Stimulated activated CD4-positive, alpha-beta T cell treated with anti-CD3 and anti-CD28 coated beads, Interleukin-1b, Interleukin-23, amount 100 ng/mL, for 1 hour (primary cell): ENCODE measurements at places on chromosomes 2 and 18.

GRCh38 chr2:34161549-34161948 is 562.5 kb upstream of the FAM98A start:
- DNase-seq = no peak

- no peak for DNase-seq
These were observed 53.0 kb upstream of the ASAP2 start for GRCh38 chr2:9153643-9153980.

DNA sequence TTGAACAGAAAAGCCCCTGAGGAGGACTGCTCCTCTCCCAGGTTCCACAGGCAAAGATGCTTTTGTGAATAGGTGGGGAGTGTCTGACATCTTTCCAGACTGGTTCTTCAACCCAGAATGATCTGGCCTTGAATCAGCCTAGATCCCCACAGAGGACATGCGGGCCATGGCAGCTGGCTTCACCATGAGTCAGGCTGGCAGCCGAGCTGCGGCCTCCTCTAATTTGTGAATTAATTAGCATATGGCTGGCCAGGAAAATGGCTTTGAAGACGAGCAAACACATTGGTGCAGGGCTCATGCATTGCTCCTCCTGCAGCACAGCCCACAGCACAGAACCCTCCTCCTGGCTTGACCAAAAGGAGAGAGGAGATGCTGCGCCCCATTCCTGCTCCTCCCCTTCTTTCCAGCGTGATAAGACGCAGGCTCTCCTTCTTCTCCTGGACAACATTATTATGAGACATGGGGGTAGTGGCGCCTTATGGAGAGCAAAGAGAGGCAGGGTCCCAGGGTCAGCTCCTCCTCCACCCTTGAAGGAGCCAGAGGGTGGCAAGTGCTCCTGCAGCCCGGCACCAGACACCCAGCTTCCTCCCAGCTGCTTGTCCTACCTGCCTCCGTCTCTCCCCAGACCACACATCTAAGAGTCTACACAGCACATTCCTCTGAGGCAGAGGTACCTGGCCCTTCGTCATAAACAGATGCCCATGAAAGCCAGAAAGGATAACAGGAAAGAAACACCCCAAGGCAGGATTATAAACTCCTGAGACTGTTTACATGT is 66.7 kb downstream of the EDAR start:
- no peak for DNase-seq

GRCh38 chr2:70745276-70745825 is 22.6 kb downstream of the ADD2 start:
- DNase-seq = no peak

GRCh38 chr2:146312899-146313298 is 1531.9 kb upstream of the ACVR2A start:
- no peak for DNase-seq

DNA sequence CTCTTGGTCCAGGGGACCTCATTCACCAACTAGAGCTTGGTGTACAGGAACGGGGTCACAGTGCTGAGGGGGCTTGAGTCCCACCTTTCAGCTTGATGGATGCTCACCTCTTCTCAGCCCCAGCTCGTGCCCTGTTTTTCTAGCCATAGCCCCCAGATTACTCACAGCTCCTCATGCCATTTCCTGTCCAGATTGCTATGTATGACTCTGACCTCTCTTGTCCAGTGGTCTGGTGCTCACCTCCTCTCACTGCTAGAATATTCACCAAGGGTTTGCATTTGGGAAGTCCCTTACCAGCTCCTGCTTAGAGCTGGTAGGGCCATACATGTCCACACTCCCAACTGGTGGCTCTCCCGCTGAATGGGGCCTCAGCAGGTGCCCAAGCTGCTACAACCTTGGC is 5.9 kb downstream of the LBX2 start:
- DNase-seq = no peak

DNA sequence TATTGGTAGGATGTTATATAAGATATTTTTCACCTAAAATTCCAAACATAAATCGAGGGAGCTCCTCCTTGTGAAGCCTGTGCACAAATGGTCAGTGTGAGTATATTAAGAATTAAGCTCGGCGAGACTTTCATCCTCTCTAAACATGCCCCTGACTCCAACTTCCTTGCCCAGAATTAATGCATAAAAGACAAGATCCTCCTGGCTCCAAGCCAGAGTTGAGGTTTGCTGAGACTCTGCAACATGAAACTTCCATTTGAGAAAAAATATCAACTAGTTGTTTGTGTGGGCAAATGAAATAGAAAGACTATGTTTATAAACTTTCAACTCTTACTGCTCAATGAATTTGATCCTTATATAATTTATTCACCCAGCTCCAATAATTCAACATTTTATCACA is 68.1 kb downstream of the CCDC178 start:
- DNase-seq = no peak

DNA sequence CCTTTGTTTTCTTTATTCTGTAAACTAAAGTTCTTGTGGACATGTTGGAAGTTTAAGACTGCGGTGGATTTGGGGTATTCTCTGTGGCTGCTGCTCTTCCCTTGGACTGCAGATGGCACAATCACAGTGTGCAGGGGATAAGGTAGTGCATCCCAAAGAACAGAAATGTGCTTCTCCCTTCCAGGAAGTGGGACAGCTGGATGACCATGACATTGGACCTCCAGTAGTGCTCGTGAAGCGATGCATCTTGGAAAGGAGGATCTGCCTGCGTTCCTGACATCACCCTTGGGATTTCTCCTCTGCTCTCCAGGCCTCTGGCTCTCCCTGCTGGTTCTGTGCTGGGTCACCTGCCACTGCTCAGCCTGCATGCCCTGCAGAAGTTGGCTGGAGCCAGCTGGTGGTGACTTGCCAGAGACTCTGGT is 109.9 kb downstream of the SLC4A3 start:
- DNase-seq = no peak

DNA sequence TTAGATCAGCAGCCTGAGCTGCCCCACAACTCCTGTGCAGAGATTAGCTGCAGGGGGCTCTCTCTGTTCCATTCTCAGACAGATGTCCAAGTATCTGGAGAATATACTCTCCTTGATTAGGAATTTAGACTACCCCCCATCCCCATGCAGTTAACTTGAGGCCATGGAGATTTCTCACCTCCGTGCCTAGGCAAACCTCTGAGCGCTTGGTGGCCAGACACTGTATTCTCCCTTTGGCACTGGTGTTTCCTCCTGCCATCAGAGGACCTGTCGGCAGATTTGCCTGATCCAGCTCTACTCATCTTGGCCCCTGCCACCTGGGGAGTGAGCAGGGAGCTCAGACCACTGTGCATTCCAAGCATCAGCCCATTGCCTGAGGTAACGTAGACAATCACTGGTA is 48.3 kb downstream of the ZNF804A start:
- DNase-seq = no peak

GRCh38 chr2:32591669-32592463 is 36.0 kb upstream of the TTC27 start:
- no peak for DNase-seq

GRCh38 chr18:10846657-10847407 is 302.5 kb downstream of the PIEZO2 start:
- no peak for DNase-seq

DNA sequence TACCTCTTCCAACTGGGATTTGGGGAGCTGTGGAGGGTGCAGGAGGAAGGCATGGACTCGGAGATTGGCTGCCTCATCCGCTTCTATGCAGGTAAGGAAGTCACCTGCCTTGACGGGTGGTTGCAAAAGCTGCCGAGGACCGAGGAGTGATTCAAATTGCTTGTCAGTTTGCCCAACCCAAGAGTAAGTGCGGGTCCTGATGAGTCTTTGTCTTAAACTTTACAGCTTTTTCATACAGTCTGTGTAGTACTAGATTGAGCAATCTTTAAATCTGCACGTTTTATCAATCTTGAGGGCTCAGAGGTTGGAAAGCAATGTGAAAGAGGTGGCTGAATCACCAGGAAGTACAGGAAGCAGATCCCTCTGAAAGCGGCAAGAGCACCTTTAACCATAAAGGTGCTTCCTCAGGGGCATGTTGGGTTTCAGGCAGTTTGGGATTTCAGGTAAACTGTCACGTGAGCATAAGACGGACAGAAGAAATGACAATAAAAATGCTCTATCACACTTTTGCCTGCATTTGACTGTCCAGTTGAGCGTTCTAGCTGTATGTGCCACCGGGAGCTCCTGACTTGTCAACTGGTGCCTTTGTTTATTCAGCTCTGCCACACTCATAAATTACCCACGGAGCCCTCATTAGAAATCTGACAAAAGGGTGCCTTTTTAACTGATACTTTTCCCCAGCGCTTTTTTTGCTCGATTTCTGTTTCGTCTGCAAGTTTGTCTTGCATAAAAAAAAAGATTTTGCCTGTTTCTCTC is 2.0 kb downstream of the PHLPP1 start:
- no peak for DNase-seq

GRCh38 chr18:49520661-49521145 is 33.7 kb upstream of the C18orf32 start:
- DNase-seq = no peak

GRCh38 chr2:121128741-121129659 is 156.0 kb downstream of the TFCP2L1 start:
- no peak for DNase-seq

GRCh38 chr2:50513724-50514123 is 518.2 kb downstream of the NRXN1 start:
- DNase-seq = no peak

- DNase-seq = no peak
These were observed 110.9 kb downstream of the SS18 start for GRCh38 chr18:25979369-25980040.

DNA sequence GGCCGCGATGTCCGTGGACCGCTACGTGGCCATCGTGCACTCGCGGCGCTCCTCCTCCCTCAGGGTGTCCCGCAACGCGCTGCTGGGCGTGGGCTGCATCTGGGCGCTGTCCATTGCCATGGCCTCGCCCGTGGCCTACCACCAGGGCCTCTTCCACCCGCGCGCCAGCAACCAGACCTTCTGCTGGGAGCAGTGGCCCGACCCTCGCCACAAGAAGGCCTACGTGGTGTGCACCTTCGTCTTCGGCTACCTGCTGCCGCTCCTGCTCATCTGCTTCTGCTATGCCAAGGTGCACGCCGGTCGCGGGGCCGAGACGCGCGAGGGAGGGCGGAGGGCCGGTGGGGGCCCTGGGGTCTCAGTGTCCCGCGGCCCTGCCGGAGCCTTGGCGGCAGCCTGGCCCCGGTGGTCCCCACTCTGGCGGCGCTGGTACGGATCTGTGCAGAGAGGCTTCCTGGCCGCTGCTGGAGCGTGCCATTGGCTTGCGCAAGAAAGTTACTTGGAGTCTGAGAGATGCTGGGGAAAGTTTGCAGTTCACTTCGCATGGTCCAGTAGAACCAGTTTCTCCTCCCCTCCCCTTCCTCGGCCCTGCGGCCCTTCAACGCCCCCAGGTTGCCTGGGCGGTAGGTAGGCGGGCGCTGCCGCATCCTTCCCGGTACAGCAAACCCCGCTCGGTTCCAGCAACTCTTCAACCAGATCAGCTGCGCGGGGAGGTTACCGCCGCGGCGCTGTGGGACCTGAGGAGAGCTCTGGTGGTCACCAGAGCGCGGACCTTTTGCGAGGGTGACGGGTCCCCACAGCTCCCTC is 1.5 kb downstream of the GALR1 start:
- DNase-seq = no peak
